ENCODE measurements at places on chromosomes 4 and X. TPM values are rescaled to one million over a fixed set of nuclear protein-coding genes. Genes with fewer than 3 reads are reported as not detected.

Gene GPR34
- 2.7 TPM for total RNA-seq

Gene ALB
- total RNA-seq: 2.5 TPM

Gene KIAA1210
- not detected for total RNA-seq

Gene JAKMIP1
- total RNA-seq: 1.2 TPM

Gene HOPX
- total RNA-seq: 2.7 TPM

Gene CT45A5
- not detected for total RNA-seq

Gene SLITRK4
- not detected for total RNA-seq

Gene CACNA1F
- 1.9 TPM for total RNA-seq

Gene RAPGEF2
- 42.4 TPM for total RNA-seq

Gene CENPE
- total RNA-seq: 9.9 TPM

Gene CLDN34
- not detected for total RNA-seq

Gene PLP1
- 12.4 TPM for total RNA-seq

All from Peyer's patch (tissue), 4 donors.